Stimulated activated CD8-positive, alpha-beta memory T cell treated with anti-CD3 and anti-CD28 coated beads, Interleukin-15, amount 100 ng/mL, for 48 hours (primary cell): ENCODE measurements at places on chromosomes 16 and 17.
A peak's percentile ranks its signal among the peaks of the same experiment; 100 is the strongest.

DNA sequence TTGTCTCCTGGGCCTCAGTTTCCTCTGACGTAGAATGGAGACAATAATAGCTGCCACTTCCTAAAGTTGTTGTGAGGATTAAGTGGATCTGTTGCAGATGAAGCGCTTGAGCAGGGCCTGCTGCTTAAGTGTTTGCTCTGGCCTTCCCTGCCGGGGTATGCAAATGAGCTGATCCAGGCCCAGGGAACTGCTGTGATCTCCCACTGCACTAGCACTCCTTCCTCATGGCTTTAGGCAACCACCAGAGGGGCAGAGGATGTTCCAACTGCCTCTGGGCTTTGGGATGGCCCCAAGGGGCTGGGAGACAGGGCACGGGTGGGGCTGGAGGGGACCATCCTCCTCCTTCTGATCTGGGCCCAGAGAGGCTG lies 6.2 kb downstream of the SBK1 start:
- DNase-seq = no peak

DNA sequence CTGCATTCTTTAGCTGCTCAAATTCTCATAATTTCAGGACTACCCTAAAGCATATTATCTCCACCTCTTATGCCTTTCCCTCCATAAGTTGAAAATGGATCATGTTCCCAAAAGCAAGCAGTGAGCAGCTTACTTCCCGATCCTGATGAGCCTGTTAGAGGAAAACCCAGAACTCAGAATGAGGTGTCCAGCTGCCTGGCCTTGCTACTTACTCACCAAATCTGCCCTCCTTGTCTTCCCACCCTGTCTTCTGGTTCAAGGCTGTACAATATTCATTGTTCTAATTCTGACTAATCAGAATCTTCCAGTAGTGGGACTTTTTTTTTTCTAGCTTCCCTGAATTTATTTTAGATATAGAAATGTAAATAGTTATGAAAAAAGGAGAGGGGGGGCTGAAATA lies 10.8 kb downstream of the LYRM1 start:
- DNase-seq = no peak

DNA sequence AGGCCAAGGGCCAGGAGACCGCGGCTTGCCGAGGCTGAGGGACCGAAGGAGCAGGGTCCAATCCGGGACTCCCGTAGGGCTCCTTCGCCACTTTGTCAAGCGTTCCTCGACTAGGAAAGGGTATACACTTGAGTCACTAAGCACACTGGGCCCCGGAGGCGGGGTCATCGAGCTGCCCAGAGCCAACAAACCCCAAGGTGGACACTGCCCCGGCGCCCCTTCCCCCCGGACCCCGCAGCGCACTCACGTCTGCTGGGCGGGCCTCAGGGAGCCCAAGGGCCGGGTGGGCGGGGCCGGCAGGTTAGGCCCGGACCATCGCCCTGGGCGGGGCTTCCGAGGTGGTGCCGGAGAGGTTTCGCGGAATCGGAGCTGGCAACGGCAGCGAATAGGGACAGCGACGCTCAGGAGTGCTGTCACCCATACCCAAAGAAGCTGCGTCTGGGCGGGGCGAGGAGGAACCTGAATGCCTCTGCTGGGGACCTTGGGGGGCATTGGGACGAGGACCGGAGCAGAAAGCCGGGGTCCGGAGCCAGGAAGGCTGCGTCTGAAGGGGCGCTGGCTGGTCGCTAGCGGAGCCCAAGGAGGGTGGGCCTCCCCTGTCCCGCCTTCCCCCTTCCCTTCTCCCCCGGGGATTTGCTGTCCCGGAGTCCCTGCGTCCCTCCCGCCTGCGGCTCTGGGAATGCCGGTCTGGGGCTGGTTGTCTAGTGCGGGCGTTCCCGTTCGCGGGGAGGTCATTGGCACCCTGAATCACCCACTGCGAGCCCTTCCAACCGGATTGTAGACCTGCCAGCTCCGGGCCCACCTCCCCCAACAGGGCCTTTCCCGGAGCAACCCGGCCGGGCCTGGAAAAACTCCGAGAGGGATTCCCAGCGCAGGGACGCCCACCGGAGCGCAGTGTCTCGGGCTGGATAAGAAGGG lies 118.2 kb upstream of the SMURF2 start:
- peak; percentile 68 for DNase-seq

GRCh38 chr16:65123396-65124211 lies 1.7 kb upstream of the CDH11 start:
- DNase-seq = no peak

DNA sequence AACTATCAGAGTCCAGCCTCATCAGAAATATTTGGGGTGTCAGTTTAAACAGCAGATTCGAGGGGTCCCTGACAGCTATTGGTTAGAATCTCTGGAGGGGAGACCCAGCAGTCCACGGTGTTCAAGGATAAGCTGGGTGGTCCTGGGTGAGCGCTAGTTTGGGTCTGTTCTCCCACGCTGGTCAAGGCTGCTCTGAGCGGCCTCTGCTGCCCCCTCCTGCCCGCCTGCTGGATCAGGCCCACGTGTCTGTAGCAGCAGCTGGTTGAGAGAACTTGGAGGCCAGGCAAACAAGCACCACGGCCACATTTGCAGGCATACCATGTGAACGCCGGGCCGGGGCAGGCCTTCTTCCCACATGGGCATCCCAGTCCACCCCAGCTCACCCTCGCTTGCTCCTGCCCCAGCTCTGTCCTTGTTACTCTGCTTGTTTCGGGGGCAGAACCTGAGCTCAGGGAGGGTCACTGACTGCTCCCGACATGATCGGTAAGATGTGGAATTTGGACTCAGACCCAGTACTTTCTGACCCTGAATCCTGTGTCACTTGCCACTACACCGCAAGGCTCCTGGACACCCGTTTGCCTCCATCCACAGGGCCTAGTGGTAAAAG lies 7.4 kb downstream of the FOXF1 start:
- no peak for DNase-seq

- DNase-seq = no peak
These were observed 126.1 kb upstream of the PLCG2 start for GRCh38 chr16:81652798-81653505.

- no peak for DNase-seq
These were observed 2.8 kb upstream of the PYCR1 start for GRCh38 chr17:81939881-81940385.

GRCh38 chr16:77468831-77469230 lies 34.0 kb upstream of the ADAMTS18 start:
- no peak for DNase-seq

DNA sequence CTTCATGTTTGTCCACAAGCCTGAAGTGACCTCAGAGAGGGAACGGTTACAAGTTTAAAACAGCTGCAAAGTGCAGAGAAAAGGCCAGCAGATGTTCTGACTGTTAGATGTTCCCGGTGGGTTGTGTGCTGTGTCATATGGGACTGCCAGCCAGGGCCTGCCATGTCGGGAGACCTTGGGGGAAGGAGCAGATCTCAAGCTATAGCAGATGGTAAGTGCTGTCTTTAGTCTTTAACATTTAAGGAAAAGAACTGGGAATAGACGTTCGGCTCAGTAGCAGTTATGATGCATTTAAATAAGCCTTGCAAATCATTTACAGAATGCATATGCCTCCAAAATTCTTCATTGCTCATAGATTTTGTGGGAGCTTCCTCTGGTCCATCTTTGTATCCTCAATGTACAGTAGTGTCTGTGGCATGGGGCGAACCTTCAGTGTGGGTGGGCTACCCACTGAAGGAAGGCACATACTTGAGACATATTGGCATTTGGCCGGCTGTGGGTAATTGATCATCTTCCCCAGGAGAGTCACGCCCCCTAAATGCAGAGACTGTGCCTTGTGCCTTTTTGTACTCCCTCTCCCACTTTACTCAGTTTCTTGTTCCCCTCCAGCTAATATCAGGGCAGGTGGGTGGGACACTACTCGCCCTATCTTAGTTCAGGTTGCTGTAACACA lies 131.9 kb downstream of the NPIPB5 start:
- no peak for DNase-seq

- no peak for DNase-seq
These were observed 167.7 kb upstream of the KCNJ16 start for GRCh38 chr17:69907132-69907847.

DNA sequence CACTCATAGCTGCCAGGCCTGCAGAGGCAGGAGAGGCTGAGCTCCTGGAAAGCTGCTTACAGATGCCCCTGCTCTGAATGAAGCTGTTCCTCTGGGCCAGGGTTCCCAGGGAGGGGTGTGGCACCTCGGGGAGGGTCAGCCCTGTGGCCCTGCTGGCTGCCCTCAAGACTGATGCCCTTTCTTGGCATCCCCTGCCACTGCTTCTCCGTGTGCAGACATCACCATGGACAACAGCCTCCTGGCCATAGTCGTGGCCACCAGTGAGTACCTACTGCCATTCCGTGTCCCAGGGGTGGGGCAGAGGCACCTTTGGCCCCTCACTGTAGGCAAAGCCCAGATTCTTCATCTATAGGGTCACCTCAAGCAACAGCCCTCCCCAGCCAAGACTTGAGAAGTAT lies 8.9 kb downstream of the MRPL27 start:
- no peak for DNase-seq
